Left cardiac atrium (tissue), 4 donors: ENCODE measurements at places on chromosomes 12 and 14. TPM values are rescaled to one million over a fixed set of nuclear protein-coding genes. Genes with fewer than 3 reads are reported as not detected.

Gene DLGAP5
- 0.80 TPM for total RNA-seq

Gene TSHR
- total RNA-seq, result not detected

Gene SLC25A21
- 0.73 TPM for total RNA-seq

GRCh38 chr14:61560323-61560722 lies 135.0 kb upstream of the HIF1A start:
- no peak for DNase-seq

DNA sequence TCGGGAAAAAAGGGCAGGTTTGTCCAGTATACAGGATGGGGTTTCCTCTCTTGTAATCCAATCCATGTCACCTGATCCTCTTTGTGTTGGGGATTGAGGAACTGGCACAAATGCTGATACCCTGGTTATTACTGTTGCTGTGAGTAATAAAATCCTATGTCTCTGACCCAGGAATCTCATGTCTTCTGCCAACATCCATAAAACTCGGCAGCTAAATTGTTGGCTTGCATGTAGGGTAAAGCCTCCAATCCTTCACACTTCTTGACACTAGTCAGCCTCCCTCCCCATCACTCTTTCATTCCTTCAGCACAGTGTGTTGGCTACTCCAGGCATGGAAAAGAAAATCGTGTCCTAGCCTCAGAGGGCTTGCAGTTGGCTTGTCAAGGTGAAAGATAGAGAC lies 9.2 kb upstream of the NOS1 start:
- DNase-seq, result no peak

DNA sequence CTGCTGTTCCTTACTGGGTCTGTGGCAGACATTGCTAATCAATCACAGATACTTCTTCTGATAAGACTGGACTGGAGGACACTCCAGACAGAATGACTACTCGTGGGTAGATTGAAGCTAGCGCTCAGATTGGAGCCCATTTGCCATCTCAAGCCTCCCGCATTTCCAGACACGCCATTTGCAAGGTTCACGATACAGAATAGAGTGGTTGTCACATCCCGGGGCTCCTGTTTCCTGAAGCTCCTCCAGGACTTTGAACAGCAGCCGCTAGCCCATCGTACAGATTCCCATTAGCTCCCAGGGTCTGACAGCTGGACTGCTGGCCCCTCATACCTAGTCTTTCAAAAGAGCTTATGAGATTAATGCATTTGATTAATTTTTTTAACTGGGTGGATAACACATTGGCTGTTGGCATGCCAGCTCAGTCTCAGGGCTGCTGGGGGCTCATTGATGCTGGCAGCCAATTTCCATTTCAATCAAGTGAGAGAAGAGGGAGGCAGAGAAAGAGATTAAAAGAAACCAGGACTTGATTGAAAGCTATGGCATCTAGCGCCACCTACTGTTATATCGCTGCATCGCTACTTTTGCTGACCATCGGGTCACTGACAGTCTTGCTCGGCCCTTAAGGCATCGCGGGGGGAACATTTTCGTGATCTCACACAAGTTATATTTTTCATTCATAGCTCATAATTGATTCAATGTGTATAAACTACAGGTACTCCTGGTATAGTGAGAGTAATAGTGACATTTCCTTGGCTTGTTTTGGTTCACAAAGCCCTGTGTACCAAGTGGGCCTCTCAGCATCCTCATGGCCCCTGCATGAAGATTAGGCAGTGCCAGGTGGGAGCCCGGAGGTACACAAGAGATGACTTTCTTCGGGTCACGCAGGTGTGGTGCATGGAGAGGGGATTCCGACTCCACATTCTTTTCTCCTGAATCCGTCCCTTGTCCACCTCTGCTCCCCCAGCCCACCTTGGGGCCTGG lies 78.6 kb downstream of the CCDC60 start:
- peak; percentile 61 for DNase-seq

DNA sequence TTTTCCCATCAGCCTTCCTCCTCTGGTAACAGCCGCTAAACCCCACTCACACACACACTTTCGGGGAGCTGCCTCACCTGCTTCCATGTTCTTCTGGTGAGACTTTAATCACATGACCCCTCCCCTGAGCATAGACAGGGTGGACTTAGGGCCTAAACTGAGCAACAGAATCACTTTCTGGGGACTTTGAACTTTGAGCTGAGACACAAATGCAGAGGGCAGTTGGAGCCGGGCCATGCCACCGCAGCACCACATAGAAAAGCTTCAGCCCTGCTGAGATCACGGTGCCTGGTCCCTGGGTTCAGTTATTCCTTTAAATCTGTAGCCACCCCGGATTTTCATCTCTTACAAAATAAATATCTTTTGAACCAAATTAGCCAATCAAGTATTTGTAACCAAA lies 18.4 kb upstream of the MAP3K9 start:
- DNase-seq, result no peak

GRCh38 chr12:131740626-131741025 lies 29.7 kb downstream of the SFSWAP start:
- DNase-seq, result no peak

- DNase-seq, result no peak
These were observed 885.0 kb upstream of the MDGA2 start for GRCh38 chr14:48560421-48560820.

GRCh38 chr12:76190299-76190698 lies 105.8 kb upstream of the NAP1L1 start:
- no peak for DNase-seq

- no peak for DNase-seq
These were observed 10.7 kb downstream of the NKX2-1 start for GRCh38 chr14:36509069-36509917.
